ENCODE measurements at places on chromosomes 2 and 18.

DNA sequence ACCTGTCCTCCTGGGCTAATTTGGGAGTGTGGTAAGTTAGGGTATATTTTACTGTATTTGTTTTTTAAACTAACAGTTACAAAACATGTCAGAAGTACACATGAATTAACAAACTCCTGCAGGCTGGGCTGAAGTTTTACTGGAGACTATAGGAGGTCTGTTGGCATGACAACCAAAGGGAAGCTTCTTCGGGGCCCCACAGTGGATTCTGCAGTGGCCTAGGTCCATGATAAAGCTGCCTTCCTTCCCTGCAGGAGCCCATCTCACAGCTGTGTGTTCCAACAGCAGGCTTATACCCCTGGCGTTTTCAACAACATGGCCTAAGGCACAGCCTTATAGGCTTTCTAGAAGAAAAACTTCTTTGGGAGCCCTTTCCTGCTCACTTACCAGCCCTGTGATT is 128.0 kb upstream of the SETBP1 start:
- DNase-seq, result no peak

GRCh38 chr2:66571918-66572317 is 137.0 kb downstream of the MEIS1 start:
- DNase-seq, result no peak

- DNase-seq, result no peak
Measured at GRCh38 chr2:197196541-197197180, 113.9 kb downstream of the ANKRD44 start.

GRCh38 chr18:47701134-47701533 is 229.3 kb downstream of the SMAD2 start:
- no peak for DNase-seq

GRCh38 chr2:124165698-124166097 is 140.6 kb downstream of the CNTNAP5 start:
- DNase-seq, result no peak

GRCh38 chr2:156918410-156918809 is 339.1 kb upstream of the GALNT5 start:
- DNase-seq, result no peak

GRCh38 chr18:22469061-22469734 is 51.5 kb upstream of the CTAGE1 start:
- DNase-seq, result no peak

GRCh38 chr18:9323750-9324445 is 10.7 kb upstream of the TWSG1 start:
- DNase-seq, result no peak

DNA sequence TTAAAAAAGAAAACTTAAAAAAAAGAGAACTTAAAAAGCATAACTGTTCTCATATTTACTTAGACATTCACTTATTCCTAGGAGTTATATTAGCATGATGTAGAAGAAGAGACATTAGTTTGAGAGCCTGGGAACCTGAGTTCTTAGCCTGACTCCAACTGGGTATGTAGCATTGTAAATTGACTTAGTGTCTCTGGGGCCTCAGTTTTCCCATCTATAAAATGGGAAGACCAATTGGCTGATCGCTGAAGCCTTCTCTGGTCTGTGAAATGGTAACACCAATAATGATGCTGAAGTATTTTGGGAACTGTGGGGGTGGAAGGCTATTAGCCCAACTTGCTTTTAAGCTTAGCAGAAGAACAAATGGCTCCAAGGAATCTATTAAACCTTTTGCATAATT is 55.9 kb downstream of the CABLES1 start:
- no peak for DNase-seq

DNA sequence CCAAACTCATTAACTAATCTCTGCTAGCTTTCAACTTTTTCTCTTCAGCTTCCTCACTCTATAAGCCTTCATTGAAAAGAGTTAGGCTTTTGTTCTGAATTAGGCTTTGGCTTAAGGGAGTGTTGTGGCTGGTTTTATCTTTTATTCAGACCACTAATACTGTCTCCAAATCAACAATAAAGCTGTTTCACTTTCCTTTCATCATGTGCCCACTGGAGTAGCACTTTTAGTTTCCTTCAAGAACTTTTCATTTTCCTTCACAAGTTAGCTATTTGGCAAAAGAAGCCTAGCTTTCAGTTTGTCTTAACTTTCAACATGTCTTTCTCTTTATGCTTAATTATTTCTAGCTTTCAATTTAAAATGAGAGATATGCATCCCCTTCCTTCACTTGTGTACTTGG is 271.7 kb upstream of the FSIP2 start:
- DNase-seq, result no peak

DNA sequence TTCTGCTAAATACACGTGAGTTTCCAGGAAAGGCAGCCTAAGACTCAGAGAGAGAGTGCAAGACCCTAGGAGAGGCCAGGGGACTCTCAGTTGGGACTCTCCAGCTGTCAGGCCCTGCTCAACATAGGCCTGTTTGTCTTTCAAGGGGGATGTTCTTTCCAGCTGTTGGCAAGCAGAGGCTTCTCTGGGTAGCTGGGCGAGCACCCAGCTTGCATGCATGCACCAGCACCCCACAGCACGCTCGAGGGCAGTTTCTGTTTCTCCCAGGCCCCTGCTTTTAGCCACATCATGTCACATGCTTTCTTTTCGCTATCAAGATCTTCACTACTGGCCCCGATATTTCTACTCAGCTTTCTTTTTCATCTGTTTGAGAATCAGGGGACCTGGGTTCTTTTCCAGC is 479.3 kb upstream of the HS6ST1 start:
- DNase-seq, result no peak

DNA sequence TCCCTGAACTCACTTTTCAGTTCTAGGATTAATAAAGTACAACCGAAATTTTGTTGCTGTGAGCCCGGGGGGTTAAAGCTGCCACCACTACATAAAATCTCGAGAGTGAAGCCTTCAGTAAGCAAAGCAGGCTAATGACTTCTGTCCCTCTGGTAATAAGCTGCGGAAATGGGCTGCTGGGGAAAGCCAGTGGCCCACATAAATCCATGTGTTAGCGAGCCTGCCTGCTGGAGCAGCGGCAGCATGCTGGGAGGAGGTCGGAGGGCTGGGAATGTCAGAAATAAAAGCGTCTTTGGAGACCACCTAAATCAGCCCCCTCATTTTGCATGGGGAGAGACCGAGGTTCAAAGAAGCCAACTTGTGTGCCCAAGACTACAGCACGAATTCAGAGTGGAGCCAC is 371.7 kb downstream of the TNS1 start:
- DNase-seq, result no peak

DNA sequence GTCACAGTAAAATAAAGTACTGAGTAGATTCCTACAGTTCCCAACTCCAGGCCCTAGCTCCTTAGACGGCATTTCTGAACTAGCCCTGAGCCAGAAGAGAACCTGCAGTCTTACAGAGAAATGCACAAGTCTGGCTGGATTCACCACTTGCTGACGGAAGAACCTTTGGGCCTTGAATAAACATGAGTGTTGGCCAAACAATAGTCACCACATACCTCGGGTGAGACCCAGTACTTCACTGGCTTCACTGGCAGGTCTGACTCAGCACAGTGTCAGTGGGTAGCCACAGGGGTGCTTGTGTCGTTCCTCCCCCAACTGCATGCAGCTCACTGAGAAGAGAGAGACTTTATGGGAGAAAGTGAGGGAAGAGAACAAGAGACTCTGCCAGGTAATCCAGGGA is 88.9 kb downstream of the TMEM185B start:
- no peak for DNase-seq

- DNase-seq, result no peak
Measured at GRCh38 chr2:65479524-65479923, 47.1 kb upstream of the SPRED2 start.

DNA sequence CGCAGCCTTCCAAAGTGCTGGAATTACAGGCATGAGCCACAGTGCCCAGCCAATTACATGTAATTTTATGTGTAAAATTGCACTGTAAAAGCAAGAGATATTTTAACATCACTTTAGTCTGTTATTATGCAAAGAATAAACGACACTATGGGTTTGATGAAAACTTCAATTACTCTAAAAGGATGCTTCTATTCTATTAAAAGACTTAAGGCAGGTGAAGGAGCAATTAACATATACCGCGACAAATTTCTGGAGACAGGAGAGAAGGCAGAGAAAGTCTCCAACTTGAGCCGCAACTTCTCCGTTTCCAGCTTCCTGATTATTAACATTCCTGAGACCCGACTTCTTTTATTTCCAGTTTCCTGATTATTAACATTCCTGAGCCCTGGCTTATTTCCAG is 53.7 kb downstream of the FAM210A start:
- no peak for DNase-seq

DNA sequence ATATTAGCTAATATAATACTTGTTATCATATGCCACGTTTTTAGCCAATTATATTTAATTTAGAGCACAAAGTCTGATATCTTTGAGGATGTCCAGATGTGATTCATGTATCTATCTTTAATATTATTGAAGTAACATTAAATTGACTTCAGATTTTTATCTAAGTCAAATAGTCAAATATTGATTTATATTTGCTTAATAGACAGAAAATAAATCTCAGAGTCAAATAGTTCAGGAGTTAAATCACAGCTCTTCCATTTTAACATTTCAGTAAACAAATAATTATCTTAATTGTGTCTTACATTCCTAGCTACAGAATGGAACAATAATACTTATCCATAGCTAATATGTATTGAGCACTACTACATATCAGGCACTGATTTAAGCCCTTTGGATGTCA is 379.4 kb upstream of the UBE2E3 start:
- no peak for DNase-seq

DNA sequence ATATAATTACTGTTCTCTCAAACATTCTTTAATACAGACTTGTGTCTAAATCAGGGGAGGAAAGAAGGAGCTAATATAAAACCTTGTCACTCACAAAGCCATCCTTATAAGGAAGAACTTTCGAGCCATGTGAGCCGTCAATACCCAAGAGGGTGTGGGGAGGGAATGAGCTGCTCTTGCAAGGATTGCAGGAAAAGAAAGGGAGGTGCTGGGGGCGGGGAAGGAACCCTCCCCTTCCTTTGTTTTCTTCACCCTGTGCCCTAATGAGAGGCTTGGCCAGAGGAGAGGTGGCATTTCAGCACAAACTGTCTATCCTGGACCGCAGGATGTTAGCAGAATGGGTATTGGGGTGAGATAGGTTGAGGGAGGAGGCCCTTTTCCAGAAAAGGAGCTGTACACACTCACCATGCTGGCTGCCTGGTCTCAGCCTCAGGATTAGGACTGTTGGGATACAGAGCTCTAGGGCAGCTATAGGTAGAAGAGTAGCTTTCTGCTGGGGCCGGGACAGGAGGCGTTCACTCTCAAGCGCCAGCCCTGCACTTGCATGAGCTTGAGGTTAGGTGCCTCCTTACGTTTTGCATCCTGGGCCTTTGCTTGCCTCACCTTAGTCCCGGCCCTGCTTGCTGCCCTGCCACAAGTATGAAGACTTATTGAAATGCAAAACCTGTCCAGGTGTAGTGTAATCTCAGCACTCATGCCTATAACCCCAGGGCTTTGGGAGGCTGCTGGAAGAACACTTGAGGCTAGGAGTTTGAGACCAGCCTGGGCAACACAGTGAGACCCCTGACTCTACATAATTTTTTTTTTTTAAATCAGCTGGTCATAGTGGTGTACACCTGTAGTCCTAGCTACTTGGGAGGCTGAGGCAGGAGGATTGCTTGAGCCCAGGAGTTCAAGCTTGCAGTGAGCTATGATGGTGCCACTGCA is 190.5 kb downstream of the LOXHD1 start:
- DNase-seq, result no peak

DNA sequence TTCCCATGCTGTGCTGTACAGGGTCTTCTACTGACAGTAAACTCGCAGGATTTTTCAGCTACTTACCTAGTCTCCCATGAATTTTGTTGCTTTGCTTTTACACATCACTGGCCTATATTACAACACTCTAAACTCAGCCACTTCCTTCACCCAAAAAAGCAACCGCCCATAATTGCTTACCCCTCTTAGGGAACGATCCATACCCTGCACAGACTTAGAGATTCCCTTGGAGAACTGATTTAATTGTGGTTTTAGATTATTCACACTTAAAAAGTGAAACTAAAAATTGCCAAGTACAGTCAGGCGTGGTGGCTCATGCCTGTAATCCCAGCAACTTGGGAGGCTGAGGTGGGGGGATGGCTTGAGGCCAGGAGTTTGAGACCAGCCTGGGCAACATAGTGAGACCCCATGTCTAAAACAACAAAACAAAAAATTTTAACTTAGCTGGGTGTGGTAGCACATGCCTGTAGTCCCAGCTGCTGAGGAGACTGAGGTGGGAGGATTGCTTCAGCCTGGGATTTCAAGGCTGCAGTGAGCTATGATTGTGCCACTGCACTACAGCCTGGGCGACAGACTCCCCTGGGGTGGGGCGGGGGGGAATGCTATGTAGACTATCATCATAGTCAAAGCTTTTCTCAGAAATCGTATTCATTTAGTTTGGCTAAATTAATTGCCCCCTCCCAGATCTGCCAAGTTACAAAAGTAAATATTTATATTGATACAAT is 19.3 kb downstream of the MRPL30 start:
- no peak for DNase-seq

DNA sequence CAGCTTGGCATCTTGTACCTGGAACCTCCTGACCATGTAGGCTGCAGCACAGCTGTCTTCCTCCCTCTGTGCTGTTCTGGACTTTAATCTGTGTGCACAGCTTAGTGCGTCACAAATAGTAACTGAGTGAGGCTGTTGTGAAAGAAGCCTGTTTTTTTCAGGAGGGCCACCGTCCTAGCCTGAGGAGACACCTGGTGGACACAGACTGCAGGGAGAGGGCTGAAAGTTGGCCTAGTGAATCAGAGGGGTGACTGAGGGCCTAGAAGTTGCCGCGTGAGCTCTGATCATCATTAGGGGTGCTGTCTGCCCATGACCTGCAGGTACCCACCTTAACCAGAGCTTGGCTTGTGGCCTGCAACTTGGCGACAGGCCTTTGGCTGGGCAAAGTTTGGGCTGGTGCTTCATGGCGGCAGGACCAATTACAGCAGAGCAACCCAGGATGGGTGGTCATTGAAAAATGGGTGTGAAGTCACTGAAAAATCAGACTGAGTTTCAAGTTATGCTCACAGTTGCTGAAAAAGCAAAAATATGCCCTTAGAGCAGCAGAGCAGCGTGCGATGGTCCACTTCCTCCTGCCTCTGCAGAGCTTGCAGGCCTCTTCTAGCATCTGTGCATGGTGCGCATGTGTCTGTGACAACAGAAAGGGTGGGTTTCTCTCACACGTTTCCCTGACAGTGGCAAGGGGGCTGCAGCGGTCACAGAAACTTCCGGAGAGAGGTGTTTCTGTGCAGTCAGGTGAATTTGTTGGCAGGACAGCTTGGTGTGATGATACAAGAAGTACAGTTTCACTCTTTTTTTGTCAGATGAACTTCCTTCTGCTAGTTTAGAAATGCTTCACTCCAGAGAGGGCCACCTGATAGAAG is 9.6 kb downstream of the GDF7 start:
- no peak for DNase-seq

- DNase-seq, result no peak
Measured at GRCh38 chr2:143312441-143312840, 183.2 kb downstream of the ARHGAP15 start.

DNA sequence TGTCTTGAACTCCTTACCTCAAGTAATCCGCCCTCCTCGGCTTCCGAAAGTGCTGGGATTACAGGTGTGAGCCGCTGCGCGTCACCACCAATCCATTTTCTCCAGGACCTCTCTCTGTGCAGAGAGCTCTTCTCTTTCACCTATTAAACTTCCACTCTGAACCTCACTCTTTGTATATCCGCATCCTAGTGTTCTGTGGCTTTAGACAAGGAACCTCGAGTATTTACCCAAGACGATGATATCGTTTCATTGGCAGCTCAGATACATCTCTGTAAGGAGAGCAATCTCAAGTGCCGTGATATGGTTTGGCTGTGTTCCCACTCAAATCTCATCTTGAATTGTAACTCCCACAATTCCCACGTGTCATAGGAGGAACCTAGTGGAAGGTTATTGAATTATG is 15.1 kb upstream of the WDR33 start:
- no peak for DNase-seq

- no peak for DNase-seq
Measured at GRCh38 chr2:11042841-11043240, 112.4 kb upstream of the SLC66A3 start.

Data from CD8-positive, alpha-beta T cell (primary cell).